Left lung (tissue), 14 donors: ENCODE measurements at places on chromosomes 13 and 19. TPM values are rescaled to one million over a fixed set of nuclear protein-coding genes. Genes with fewer than 3 reads are reported as not detected.

ACP7 gene
- not detected for total RNA-seq

C3 gene
- total RNA-seq = 881 TPM

SELENOV gene
- not detected for total RNA-seq

ZNF627 gene
- total RNA-seq = 10.5 TPM

SPACA6 gene
- total RNA-seq = 15.9 TPM

VSIG10L gene
- total RNA-seq = 4.1 TPM

SPACA4 gene
- total RNA-seq = not detected

TRIM28 gene
- total RNA-seq = 231 TPM

ZNF765 gene
- total RNA-seq = 10.4 TPM

OR7A5 gene
- total RNA-seq = not detected

FXYD7 gene
- total RNA-seq = not detected

ANKRD24 gene
- 2.1 TPM for total RNA-seq

MYADM gene
- 164 TPM for total RNA-seq

EIF3K gene
- 184 TPM for total RNA-seq

STOML3 gene
- not detected for total RNA-seq

SLC7A10 gene
- total RNA-seq = 0.50 TPM

EMP3 gene
- total RNA-seq = 320 TPM

FAM124A gene
- 4.1 TPM for total RNA-seq

SHC2 gene
- 16.8 TPM for total RNA-seq

METTL21C gene
- total RNA-seq = not detected

WDR88 gene
- not detected for total RNA-seq

ZNF235 gene
- 5.2 TPM for total RNA-seq

CA11 gene
- total RNA-seq = 3.6 TPM

COX7A1 gene
- 47.1 TPM for total RNA-seq

ZNF791 gene
- total RNA-seq = 18.0 TPM

COG6 gene
- 33.8 TPM for total RNA-seq

CERS4 gene
- total RNA-seq = 38.6 TPM

SLC46A3 gene
- total RNA-seq = 14.5 TPM

PCDH17 gene
- total RNA-seq = 44.1 TPM
